ENCODE measurements at places on chromosomes 7 and 10. TPM values are rescaled to one million over a fixed set of nuclear protein-coding genes. Genes with fewer than 3 reads are reported as not detected.

TRIM50 gene
- not detected for total RNA-seq

ABLIM1 gene
- 141 TPM for total RNA-seq

CYP2E1 gene
- total RNA-seq: 0.23 TPM

PLCE1 gene
- total RNA-seq: 3.6 TPM

KLF14 gene
- total RNA-seq: not detected

BLNK gene
- total RNA-seq: not detected

SRPK2 gene
- 97.9 TPM for total RNA-seq

ZNF789 gene
- 6.1 TPM for total RNA-seq

AGFG2 gene
- total RNA-seq: 49.5 TPM

NRCAM gene
- total RNA-seq: 16.0 TPM

KIAA1217 gene
- 7.5 TPM for total RNA-seq

AGMO gene
- total RNA-seq: 1.9 TPM

OGDHL gene
- total RNA-seq: 0.33 TPM

HYAL4 gene
- not detected for total RNA-seq

SAMD9 gene
- total RNA-seq: 24.4 TPM

COX19 gene
- total RNA-seq: 7.2 TPM

BMPR1A gene
- 0.23 TPM for total RNA-seq

TAS2R5 gene
- total RNA-seq: 0.47 TPM

OR9A2 gene
- total RNA-seq: not detected

ST7 gene
- 17.7 TPM for total RNA-seq

All from dermis blood vessel endothelial cell (primary cell).